GM13976 (cell line): ENCODE measurements at places on chromosomes 7 and 10.
A peak's percentile ranks its signal among the peaks of the same experiment; 100 is the strongest.

- DNase-seq = no peak
Observed at GRCh38 chr10:68218786-68219185, 13.1 kb downstream of the ATOH7 start.

- DNase-seq = no peak
Observed at GRCh38 chr7:105011831-105012502, 2.0 kb upstream of the KMT2E start.

DNA sequence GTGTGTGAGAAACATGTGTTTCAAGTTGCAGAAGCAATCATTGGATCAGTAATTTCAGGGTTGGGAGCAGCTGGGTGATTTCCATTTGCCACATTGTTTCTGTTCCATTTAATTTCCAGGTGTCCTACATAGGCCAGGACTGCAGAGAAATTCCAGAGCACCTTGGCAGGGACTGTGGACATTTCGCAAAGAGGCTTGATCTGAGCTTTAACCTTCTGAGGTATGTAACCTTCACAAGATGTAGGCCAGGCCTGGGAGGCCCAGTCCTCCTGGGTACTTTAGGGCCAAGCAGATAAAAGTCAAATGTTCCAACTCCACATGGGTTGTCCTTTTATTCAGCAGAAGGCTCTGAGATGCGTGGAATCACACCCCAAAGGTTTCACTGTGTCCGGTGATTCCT, 6.9 kb downstream of the LRMDA start:
- DNase-seq = no peak

- no peak for DNase-seq
Observed at GRCh38 chr7:74044366-74045350, 16.7 kb downstream of the ELN start.

DNA sequence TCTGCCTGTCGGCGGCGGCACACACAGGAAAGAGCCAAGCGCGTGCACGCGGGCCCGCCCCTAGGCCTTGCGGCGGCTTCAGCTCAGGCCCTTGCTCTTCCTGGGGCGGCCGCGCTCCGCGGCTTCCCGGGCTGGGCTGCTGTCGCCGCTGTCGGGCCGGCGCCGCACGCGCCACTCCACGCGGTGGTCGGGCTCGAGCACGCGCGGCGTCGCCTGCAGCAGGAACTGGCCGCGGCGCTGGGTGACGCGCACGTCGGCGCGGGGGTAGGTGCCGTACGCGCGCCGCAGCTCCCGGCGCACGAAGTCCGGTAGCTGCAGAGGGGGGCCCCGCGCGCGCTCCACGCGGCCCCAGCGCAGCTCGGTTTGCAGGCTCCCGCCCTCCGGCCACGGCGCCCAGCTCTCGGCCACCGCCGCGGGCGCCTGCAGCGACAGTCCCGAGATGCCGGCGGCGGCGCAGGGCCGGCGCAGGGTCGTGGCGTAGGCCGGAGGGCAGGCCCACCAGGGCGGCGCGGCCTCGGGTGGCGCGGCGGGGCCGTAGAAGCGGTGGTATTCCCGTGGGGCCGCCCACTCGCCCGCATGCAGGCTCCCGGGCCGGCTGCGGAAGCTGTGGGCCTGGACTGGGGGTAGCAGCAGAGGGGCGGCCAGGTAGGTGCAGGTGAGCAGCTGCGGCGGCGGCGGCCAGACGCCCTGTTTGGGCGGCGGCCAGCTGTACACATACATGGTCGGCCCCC, 804 bp downstream of the C10orf95 start:
- peak; percentile 91 for DNase-seq

- DNase-seq = no peak
Observed at GRCh38 chr7:13610372-13610771, 379.1 kb downstream of the ETV1 start.

- DNase-seq = no peak
Observed at GRCh38 chr10:32377458-32378259, 30.7 kb upstream of the EPC1 start.

GRCh38 chr7:106365252-106366005, 80.6 kb upstream of the NAMPT start:
- DNase-seq = no peak

DNA sequence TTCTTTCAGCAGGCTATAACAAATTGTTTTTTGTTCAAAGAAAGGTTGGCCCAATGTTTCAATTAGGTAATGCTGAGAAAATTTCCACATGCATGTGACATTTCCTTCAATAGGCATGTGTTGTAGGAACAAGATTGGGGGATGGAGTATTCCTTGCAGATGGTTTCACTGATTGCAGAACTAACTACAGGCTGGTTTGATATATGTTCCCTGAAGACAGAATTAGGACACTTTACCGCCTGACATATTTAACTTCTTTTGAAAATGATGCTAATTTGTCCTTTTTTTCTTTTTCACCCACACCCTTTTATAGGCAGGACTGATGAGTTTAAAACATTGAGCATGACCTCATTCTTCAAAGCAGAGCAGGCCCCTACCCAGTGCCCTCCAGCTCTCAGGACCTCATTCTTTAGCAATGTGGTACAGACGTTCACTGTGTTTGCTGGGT, 163.3 kb downstream of the CPED1 start:
- DNase-seq = no peak
